ENCODE measurements at places on chromosomes 2 and 18.

DNA sequence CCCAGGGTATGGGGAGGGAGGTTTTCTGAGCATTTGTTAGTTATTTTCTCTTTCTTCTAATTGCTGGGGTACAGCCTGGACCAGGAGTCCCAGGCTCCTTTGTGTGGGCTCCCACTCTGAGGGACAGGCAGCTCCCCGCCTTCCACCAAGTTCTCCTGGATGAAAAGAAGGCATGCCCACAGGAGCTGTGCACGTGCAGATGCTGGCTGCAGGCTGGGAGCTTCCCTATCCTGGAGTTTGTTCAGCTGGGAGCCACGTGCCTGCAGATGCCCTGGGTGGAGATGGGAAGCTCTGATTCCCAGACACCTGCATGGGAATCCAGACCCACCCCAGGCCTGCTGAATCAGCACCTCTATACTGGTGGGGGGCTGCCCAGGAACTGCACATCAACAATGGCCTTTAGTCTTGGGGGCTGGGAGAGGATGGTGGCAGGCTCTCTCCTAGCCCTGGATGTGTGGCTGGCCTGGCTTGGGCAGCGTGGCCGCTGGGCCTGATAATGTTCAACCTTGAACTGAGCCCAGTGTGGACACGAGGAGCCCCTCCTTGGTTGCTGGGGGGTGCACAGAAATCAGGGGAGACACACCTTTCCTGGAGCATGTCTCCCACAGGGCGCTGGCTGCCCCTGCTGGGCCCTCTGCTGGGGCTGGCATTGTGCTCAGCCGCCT is 233.6 kb upstream of the HS6ST1 start:
- no peak for DNase-seq

DNA sequence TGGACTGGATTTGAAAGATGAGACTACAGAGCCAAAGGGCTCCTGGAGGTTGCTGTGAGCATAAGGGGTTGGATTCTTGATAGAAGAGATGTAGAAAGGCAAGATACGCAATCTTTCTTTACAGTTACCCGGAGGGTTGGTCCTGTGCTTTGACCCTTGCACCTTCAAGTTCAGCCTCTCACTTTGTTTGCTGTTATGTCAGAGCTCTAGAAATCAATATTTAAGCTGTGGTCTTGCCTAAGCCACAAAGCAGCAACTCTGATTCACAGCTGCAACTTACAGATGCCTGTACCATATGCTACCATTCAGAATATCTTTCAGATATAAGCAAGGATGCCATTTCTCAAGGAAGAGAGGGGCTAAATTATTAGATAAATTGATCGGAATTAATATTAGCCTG is 943.1 kb upstream of the LRRTM1 start:
- DNase-seq, result no peak

- DNase-seq, result peak; percentile 59
Observed at GRCh38 chr2:191691016-191691735, 13.2 kb downstream of the NABP1 start.

GRCh38 chr2:24262421-24262970 is 87.6 kb downstream of the FAM228A start:
- no peak for DNase-seq

- no peak for DNase-seq
Observed at GRCh38 chr2:102540882-102541281, 67.9 kb downstream of the SLC9A4 start.

- no peak for DNase-seq
Observed at GRCh38 chr2:213004197-213004821, 147.1 kb downstream of the IKZF2 start.

- no peak for DNase-seq
Observed at GRCh38 chr2:231854616-231855125, 68.4 kb downstream of the COPS7B start.

- no peak for DNase-seq
Observed at GRCh38 chr2:109637749-109638570, 23.8 kb downstream of the SOWAHC start.

- DNase-seq, result no peak
Observed at GRCh38 chr2:151262629-151263028, 966 bp upstream of the RBM43 start.

DNA sequence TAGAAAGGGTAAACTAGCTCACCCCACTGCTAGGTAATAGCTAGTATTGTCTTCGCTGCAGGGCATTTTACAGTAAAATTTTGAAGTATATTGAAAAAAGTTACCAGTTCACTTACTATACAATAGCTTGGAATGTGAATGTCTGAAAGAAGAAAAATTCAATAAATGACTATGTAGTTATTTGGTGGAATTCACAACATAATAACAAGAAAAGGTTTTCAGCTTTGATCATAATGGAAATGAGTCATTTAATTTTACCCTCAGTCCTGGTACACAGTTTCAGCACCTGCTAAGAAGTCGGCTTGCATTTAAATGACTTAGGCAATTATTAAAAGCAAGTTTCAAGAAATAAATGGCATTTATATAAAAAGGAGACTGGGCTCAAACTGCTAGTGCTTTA is 90.4 kb downstream of the NUP35 start:
- no peak for DNase-seq

DNA sequence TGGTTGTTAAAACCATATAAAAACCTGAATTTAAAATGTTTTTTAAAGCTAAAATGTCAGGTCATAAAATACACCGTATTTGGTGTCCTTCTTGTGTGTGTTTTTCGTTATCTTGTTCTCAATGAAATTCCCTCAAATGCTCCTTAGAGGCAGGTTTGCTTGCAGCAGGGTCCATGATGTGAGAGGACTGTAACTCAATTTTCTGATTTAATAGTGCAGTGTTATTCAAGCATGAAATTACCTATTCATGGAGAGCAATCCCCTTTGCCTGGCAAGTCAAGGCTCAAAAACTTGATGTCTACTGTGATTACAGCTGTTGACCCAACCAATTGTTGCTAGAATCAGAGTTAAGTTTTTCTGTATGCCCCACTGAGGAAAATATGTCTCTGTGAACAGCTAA is 318.2 kb downstream of the GALNT13 start:
- DNase-seq, result no peak

DNA sequence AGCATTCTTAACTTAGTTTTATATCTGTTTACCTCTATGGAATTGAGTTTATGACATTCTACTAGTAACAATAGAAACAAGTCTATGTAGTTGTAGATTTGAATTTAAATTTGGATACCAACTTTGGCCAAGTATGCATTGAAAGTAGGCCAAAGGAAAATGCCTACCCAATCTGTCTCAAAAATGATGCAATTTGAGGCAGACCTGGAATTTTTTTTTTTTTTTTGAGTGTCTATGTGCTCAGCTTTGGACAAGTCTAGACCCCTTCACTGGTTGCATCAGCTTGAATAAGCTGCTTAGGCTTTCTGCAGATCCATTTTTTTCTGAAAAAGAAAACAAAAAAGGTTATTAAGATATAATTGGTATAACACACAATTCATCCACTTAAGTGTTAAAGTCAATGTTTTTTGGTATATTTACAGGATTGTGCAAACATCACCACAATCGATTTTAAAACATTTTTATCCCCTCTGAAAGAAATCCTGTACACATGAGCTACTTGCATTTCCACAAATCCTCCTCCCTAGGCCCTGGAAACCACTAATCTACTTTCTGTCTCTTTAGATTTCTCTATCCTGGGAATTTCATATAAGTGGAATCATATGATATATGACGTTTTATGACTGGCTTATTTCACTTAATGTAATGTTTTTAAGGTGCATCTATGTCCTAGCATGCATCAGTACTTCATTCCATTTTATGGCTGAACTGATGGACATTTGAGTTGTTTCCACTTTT is 185.1 kb upstream of the CCDC68 start:
- DNase-seq, result no peak

- no peak for DNase-seq
Observed at GRCh38 chr2:2879781-2880180, 497.8 kb downstream of the EIPR1 start.

DNA sequence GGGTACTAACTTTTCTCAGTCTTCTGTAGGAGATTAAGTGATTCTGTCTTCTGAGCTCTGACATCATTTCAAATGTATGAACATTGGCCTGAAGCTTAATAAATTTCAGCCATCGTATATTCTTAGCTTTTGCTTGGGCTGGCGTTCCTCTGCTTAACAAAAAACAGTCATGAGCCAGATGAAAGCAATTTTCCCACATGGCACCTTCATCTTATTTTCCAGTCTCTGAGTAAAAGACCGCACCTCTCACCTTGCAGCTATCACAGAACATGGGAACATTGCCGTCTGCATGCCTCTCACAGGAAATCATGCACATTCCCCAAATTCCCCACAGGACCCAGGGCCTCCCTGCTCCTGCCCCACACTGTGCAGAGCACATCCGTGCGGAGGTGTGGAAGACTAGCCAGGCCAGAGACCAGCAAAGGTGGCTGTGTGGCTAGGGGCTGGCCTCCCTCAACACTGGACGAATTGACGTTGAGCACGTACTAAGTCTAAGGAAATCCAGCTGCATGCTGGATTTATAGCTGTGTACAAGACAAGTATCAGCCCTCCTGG is 531.8 kb upstream of the ID2 start:
- no peak for DNase-seq

GRCh38 chr2:20175931-20176330 is 49.0 kb downstream of the SDC1 start:
- DNase-seq, result no peak

DNA sequence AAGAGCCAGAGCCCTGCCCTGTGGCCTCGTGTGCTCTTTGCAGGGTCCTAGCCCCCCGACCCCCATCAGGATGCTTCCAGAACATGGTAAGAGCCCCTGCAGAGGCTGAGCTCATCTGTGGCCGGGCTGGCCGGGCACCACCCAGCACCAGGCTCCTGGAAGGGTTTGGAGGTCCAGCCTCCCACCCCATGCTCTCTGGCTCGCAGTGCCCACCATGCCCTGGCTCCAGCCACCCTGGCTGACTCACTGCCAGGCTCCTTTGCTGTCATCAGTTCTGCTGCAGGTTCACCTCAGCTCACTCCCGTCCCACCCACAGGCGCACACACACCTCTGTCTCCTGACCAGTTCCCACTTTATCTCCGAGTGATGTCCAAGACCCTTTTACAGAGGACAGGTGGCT is 37.5 kb downstream of the EIF4E2 start:
- no peak for DNase-seq

GRCh38 chr18:37534627-37535026 is 31.0 kb downstream of the CELF4 start:
- no peak for DNase-seq

DNA sequence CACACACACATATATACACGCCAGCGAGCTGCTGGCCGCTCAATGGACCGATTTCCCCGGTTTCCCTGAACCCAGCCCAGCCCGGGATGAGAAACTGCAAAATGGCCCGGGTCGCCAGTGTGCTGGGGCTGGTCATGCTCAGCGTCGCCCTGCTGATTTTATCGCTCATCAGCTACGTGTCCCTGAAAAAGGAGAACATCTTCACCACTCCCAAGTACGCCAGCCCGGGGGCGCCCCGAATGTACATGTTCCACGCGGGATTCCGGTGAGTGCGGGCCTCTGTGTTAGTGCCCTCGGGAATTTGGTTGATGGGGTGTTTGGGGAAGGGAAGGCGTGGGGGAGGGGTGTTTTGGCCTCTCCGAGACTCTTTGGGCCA is 392 bp downstream of the ST8SIA3 start:
- DNase-seq, result no peak

- DNase-seq, result no peak
Observed at GRCh38 chr2:167861574-167862193, 385.7 kb downstream of the STK39 start.

DNA sequence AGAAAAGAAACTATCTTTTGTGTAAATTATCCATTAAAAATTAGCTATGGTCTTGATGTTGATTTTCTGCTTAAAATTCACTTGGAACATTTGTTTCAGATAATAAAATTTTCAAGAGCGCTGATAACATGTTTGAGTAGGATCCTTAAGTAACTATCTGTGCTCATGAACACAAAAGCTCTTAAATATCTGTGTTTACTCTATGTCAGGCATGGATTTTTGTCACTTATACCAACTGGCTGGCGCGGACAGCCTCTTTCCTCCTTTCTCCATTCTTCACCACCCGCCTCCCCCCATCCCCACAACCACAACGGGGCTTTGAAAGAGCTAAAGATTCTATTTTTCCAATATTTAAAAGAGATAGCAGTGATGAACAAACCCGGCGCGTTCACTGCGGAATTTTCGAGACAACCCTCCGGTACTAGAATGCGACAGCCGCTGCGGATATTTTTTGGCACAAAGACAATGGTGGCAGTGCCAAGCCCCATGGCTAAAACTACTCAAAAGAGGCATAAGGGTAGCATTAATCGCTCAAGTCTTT is 181.5 kb downstream of the TCF4 start:
- peak; percentile 27 for DNase-seq

- DNase-seq, result no peak
Observed at GRCh38 chr2:42368817-42369531, 8.0 kb upstream of the COX7A2L start.

- no peak for DNase-seq
Observed at GRCh38 chr18:62186499-62186773, 420 bp downstream of the PIGN start.

GRCh38 chr2:40487602-40488001 is 35.7 kb upstream of the SLC8A1 start:
- DNase-seq, result no peak

DNA sequence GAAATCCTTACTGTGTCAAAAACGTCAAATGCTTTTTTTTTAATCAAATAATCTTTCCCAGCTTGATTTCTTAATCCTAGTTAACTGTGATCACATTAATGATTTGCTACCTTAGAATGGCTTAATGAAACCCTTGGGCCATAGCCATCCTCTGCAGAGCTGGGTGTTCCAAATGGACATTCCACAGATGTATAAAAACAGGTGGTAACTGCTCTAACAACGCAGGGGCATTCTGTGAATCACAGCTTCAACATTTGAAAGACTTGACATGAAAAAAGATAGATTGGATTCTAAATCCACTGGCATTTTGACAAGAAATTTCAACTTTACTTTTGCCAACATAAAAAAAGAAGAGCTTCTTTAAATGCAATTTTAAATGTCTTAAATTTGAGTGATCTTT is 69.8 kb upstream of the RASGRP3 start:
- no peak for DNase-seq

GRCh38 chr2:143730155-143730952 is 601.1 kb downstream of the ARHGAP15 start:
- DNase-seq, result no peak

- no peak for DNase-seq
Observed at GRCh38 chr2:55431982-55432627, 12.4 kb upstream of the CCDC88A start.

DNA sequence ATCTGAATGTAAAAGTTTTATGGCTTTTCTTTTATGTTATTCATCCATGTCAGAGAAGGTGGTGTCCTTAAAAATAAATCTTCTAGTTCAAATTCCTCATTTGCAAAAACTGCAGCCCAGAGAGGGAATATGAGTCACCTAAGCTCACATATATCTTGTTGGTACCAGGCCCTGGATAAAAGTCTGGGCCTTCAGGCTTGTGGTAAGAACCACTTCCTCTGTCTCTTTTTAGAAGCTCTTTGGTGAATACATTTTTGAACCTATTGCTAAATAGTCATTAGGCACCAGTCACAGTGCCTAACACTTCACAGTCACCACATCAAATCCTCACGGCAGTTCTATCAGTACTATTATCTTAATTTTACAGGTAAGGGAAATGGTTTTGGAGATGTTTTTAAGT is 199.2 kb downstream of the KCNS3 start:
- DNase-seq, result no peak

GRCh38 chr2:3762771-3763447 is 59.5 kb downstream of the DCDC2C start:
- no peak for DNase-seq

- no peak for DNase-seq
Observed at GRCh38 chr2:202717598-202718310, 83.0 kb downstream of the FAM117B start.

Data from NCI-H1048 (cell line).